ENCODE measurements at places on chromosomes 13 and 19. TPM values are rescaled to one million over a fixed set of nuclear protein-coding genes. Genes with fewer than 3 reads are reported as not detected.

The CCDC70 gene
- total RNA-seq, result not detected

The UBE2S gene
- 286 TPM for total RNA-seq

The CEACAM6 gene
- not detected for total RNA-seq

The FXYD1 gene
- 1.4 TPM for total RNA-seq

The ATXN8OS gene
- not detected for total RNA-seq

The GFY gene
- not detected for total RNA-seq

The ZNF841 gene
- total RNA-seq, result 43.4 TPM

The ZNF568 gene
- total RNA-seq, result 10.4 TPM

The SLITRK6 gene
- total RNA-seq, result not detected

The ACOD1 gene
- total RNA-seq, result not detected

The ETFB gene
- total RNA-seq, result 182 TPM

The DENND1C gene
- not detected for total RNA-seq

The FUT3 gene
- total RNA-seq, result not detected

The TMIGD2 gene
- total RNA-seq, result not detected

The LILRA5 gene
- not detected for total RNA-seq

The AKAP11 gene
- total RNA-seq, result 28.8 TPM

The CYP2F1 gene
- under 0.01 TPM for total RNA-seq

The UBE2L5 gene
- total RNA-seq, result under 0.01 TPM

The HPN gene
- under 0.01 TPM for total RNA-seq

The ADM5 gene
- 0.77 TPM for total RNA-seq
